ENCODE measurements at places on chromosomes 1 and 21.

- DNase-seq = no peak
Observed at GRCh38 chr1:158055854-158056253, 62.4 kb downstream of the KIRREL1 start.

- DNase-seq = no peak
Observed at GRCh38 chr1:14238472-14239307, 359.8 kb upstream of the KAZN start.

DNA sequence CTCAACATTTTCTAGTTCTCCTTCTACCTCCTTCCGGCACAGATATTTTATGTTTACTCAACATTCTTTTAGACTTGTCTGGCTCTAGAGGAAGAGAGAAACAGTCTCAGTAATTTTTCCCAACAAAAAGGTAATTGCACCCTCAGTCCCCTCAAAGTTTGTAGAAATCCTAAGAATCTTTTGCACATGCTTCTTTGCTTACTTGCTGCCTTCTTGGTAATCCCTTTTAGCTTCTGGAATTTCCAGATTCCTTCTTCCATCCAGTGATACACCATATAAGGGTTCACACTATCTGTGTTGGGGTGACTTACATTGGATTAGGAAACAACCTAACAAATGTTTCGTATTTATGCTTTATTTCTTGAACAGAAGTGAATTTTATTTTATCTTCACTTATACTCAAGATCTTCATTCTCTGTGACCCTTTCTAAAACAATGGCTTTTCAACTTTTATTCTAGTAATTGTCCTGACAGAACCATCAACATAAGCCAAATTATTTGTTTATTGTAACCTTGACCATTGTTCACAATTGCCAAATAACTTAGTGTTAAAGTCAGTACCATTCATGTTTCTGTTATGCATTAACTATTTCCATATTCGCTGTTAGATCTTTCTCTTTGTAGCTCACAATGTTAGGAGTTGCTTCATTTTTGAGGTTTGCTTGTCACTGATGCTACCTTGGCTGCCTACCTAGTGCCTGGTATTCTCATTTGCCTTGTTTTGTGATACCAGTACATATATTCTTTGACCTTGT, 238.1 kb downstream of the HMCN1 start:
- DNase-seq = no peak

DNA sequence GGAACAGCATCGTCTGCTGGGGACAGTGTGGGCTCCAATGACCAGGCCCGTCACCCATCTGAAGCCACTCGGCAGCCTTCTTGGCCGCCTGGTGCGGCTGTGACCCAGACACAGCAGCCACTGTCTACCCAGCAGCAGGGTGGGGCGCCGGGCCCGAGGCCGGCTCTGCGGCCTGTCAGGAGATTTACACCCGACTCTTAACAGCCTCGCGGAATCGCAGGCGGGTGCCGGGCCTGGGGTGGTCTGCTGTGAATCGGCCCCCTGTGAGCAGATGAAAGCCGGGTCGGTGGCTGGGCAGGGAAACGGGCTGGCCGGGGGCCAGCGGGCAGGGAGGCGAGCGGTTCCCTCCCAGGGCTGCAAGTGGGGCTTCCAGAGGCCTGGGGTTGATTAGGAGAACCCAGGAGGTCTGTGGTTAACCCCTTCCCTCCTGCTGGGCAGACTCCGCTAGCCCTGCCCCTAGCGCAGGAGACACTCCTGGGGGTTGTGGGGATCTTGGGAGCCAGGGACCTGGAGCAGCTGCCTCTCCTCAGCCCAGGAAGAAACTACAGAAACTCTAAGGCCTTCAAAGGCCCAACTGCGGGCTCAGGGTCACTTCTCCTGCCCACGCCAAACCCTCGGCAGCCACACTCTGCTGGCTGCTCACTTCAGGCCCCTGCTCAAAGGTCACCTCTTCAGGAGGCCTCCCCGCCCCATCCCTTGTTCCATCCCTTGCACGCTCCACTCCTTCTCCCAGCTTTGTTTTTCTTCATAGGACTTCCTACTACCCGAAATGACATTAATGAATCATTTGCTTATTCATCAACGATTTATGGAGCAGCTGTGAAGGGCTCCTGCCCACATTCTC, 15.6 kb downstream of the RUNX3 start:
- DNase-seq = no peak

DNA sequence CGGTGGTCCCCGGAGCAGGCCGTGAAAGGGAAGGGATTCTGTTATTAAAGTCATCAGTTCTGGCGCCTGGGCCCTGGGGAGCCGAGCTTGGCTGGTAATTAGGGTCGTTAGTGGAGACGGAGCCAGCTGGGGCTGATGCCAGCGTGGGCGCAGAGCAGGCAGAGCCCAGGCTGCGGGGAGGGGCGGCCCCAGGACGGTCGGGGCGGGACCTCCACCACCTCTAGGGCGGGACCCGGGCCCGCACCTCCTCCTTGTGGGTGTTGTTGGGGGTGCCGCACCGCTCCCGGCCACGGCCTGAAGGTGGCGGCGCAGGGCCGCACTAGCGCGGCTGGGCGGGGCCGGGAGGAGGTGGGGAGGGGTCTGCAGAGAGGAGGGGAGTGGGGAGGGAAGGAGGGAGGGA, 470.6 kb downstream of the PTPRU start:
- no peak for DNase-seq

DNA sequence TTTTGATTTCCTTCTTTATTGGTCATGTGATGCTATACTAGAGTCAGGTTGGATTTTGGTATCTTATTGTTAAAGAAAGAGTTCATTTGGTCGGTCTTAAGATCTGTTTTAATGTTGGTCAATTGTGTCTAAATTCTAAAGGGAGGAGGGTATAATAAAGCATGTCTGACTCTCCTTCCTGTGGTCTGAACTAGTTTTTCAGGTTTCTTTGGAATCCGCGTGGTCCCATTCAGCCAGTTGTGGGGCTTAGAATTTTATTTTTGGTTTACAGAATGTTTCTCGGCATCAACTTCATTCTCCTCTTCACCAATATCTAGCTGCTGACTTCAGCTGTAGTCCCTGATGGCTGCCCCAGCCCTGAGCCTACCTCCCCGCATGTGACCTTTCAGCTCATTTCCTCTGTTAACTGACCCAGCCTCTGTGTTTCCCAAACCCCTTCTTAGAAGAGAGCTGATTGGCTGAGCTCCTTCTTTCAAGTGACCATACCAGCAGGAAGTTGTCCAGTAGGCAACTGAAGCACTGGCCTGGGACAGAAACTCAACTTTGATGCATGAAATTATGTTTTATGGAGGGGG, 8.7 kb upstream of the MYOC start:
- no peak for DNase-seq

GRCh38 chr1:114102136-114102535, 51.5 kb downstream of the SYT6 start:
- DNase-seq = no peak

- DNase-seq = no peak
Observed at GRCh38 chr1:170932236-170932635, 3.1 kb upstream of the MROH9 start.

DNA sequence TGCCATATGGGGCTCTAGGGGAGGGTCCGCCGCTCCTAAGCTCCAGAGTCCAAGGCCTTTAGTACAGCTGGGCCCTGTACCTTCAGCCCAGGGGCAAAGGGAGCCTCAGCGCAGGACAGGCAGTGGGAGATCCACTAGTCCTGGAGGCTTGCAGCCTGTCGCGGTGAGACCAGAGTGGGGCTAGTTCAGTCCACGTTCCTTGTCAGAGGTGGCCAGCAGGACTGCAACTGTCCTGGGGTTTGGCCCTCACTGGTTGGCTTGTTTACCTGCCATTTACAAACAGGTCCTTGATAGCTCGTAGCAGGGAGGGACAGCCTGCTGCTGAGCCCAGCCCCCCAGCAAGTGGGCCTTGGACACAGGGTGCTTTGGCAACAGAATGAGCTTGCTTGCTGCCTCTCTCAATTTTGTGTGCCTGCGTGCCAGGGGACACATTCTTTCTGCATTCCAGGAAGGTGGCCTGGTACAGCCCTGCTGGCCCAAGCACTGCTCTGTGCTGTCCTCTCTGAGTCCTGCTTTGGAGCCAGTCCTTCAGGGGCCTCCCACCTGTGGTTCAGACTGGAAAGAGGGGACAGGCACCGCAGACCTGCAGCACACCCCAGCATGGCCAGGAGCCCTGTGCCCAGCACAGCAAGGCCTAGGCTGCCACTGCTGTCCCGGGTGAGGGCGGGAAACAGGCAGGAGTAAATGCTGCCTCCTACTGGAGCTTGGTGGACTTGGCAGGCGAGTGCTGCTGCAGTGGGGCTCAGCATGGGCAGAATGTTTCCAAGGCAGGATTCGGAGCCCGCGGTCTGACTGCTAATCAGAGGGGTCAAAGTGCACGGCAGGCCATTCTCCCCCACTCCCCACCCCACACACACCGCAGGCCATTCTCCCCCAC, 15.2 kb downstream of the H6PD start:
- DNase-seq = peak; percentile 24

GRCh38 chr1:116952738-116953275, 43.1 kb downstream of the PTGFRN start:
- DNase-seq = no peak

- no peak for DNase-seq
Observed at GRCh38 chr1:47738560-47739182, 258.5 kb downstream of the TRABD2B start.

DNA sequence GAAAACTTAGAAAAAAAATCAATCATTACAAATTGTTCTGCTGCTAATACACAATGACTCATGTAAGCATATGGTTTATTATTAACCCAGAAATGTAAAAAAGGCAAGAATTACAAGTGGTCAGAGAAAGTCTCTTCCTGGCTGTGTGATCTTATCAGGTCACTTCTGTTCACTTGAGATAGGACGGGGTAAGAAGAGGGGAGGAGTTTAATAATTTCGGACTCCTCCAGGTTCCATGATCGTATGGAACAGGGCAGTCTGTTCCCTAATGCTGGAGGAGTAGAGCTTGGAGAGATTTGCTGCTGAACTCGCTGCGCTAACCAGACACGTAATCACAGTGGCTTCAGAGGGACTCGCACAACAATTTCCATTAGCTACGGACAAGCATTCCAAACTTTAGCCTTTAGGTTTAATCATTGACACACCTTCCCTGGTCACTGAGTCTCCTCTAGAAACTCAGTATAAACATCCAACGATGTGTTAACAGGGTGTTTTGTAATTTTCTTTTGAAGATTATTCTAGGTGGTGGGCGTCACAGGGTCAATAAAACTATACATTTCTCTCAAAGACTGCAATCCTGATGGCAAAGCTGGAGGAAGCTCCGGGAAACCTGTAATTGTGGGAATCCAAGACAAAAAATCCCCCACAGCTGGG, 1.3 kb downstream of the CRYZ start:
- DNase-seq = no peak

All from stimulated activated effector memory CD8-positive, alpha-beta T cell treated with anti-CD3 and anti-CD28 coated beads, Interleukin-12 subunit alpha, Interleukin-12 subunit beta, amount 100 ng/mL, for 72 hours (primary cell).